ENCODE measurements at places on chromosomes 16 and 17. TPM values are rescaled to one million over a fixed set of nuclear protein-coding genes. Genes with fewer than 3 reads are reported as not detected.

Gene GPRC5C
- 0.89 TPM for total RNA-seq

GRCh38 chr16:6125483-6126259 lies 1028.1 kb upstream of the EEF2KMT start:
- no peak for DNase-seq

Gene GLP2R
- not detected for total RNA-seq

GRCh38 chr16:57367116-57367752 lies 5.1 kb upstream of the CX3CL1 start:
- no peak for DNase-seq

DNA sequence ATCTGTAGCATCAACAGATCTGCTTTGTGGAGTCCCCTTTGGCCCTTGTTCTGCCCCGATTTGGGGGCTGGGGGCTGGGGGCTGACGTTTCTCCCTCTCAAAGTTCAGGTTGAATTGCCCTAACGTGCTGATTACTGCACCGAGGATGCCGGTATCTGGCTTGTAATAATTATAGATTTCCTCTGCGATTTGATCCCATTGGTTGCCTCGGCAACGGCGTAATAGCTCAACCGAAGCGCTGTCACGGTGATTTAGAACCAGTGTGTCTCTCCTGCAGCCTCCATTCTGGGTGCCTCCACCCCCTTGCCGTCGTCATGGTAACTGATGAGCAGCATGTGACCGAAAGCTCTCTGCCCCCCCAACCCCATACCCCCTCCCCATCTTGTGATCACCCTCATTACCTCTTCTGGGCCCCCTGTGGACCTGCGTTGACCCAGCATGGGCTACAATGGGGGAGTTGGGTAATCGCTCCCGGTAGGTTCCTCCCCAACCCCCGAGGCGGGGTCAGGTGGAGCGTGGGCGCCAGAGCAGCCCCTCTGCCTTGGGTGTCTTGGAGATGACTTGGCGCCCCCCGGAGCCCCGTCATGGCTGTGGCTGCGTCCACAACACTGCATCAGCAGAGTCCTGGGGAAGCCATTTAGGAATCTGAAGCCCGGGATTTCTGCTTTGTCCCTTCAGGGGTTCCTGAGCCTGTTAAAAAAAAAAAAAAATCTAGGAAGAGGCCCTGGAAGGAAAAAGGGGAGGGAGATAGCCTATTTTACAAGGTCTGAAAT lies 38.4 kb downstream of the ABAT start:
- no peak for DNase-seq

- no peak for DNase-seq
Measured at GRCh38 chr17:50604513-50604912, 30.2 kb upstream of the ABCC3 start.

- DNase-seq = no peak
Measured at GRCh38 chr17:33615861-33616260, 322.8 kb upstream of the ASIC2 start.

DNA sequence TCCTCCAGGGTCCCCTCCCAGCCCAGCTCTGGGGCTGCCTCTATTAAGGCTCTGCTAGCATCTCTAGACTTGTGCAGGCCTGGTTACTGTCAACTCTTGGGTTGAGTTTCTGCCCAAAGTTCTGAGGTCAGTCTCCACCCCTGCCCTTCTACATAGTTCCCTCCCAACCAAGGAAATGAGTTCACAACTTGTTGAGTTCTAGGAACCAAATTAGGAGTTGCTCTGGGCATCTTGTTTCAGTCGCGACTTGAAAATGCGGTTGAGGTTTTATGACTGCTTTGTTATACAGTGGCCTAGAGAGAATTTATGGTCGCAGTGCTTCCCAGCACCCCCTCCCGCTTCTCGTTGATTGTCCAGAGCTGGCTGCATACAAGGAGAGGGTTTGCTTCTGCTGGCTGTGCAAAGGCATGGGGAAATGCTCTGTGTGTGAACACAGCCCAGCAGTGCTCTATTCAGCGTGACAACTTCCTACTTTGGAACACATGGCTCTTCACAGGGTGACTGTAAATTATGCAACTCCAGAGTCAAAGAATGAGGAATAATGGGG lies 20.2 kb downstream of the GNAO1 start:
- DNase-seq = no peak

- no peak for DNase-seq
Measured at GRCh38 chr17:18974407-18975149, 22.6 kb downstream of the SLC5A10 start.

DNA sequence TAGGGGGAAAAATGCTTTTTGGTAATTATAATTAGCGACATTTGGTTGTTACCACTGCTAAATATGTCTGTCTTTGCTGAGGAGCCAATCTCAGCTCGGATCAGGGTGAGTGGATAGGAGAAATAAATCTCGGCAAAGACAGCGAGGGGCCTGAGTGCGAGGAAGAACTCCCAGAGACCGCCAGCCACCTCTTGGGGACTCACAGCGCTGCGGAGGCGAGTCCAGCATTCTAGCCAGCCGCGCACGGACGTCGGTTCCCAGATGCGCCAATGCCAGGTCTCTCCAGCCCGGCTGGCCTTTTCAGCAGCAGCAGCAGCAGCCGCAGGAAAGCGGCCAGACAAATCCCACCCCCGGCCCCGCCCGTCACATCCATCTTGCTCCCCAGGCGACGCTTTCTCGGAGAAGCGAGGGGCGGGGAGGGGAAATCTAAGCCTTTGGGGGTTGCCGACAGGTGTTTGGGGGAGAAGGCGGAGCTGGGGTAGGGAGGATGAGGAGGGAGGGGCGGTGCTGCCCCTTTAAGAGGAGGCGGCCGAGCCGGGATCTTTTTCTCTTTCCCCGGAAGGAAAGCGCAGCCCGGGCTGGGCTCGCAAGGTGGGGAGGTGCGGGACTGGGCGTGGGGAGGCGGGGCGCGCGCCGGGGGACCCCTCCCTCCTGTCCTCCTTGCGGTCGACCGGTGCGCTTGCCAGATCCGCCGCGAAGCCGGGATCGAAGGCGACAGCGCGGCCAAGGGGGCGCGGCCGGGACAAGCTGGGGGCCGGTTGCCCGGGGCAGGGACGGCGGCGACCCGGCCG lies at the start of gene ITGA3:
ITGA3 (plus strand) TSS at position 685 of the 791 bp plus-strand sequence. CDS start 330 bp downstream, outside the sequence.
- DNase-seq = peak; percentile 56

DNA sequence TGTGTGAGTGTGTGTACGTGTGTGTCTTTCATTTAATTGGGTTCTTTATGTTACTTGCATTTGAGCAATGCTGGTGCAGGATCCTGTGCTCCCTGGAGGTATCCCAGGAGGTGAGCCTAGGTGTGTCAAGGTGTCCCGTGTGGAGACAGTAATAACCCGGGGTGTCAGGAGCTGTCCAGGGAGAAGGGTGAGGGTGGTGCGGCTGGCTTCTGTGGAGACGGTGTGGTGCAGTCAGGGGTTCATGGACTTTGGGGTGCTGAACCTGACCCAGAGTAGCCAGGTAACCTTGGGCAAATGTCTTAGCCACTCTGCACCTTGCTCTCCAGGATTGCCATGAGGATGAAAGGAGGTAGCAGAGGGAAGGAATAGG lies 7.4 kb upstream of the ELAC2 start:
- no peak for DNase-seq

DNA sequence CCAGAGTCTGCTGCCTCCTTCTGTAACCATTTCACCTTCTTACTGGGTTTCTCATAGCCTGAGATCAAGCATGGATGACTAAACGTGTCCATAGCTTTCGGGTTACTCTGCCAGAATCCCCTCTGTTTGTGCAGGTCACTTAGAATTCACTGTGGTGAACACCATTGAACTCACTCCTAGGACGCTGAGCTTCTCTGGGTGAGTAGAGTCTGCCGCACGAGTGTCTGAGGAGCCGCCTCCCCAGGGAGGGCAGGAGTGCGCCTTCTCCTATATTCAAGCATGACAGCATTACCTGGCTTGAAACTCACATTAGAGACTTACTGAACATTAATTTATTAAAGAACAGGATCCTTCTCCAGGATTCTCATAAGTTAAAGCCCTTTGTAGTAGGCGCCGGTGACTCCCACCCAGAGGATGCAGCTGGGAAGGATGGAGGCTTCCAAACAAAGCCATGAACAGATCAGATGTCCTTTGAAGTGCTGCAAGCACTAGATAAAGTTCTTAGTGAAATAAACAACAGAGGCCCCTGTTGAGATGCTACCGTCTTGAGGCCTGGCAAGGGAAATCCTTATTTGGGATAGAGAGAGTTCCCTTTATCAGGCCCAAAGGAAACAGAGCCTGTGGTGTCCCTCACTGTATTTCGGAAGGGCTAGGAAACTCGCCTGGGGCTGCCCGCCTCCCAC lies 144.6 kb upstream of the PLCG2 start:
- DNase-seq = no peak

Gene IGF2BP1
- 0.09 TPM for total RNA-seq

Gene TMEM238L
- not detected for total RNA-seq

- no peak for DNase-seq
Measured at GRCh38 chr17:34733333-34733732, 154.0 kb downstream of the TMEM132E start.

Gene EVPLL
- not detected for total RNA-seq

Gene GUCY2D
- not detected for total RNA-seq

Gene RNF227
- total RNA-seq = 5.0 TPM

Gene CX3CL1
- total RNA-seq = not detected

DNA sequence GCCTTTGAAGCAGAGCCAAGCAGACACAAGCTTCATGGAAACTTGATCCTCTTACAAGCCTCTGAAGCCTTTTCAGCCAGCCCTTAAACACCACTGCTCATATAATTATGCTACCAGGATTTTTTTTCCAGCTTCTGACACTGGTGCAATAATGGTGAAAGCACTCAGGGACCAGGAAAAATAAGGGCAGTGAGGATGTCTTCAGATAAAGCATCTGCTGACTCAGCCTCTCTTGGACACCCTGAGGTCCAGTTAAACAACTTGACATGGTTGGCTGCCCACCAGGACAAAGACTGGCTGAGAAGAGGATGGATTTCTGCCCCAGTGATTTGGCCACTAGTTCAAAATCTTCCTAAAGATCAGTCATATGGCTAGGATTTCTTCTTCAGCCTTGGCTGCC lies 124.2 kb upstream of the N4BP1 start:
- no peak for DNase-seq

DNA sequence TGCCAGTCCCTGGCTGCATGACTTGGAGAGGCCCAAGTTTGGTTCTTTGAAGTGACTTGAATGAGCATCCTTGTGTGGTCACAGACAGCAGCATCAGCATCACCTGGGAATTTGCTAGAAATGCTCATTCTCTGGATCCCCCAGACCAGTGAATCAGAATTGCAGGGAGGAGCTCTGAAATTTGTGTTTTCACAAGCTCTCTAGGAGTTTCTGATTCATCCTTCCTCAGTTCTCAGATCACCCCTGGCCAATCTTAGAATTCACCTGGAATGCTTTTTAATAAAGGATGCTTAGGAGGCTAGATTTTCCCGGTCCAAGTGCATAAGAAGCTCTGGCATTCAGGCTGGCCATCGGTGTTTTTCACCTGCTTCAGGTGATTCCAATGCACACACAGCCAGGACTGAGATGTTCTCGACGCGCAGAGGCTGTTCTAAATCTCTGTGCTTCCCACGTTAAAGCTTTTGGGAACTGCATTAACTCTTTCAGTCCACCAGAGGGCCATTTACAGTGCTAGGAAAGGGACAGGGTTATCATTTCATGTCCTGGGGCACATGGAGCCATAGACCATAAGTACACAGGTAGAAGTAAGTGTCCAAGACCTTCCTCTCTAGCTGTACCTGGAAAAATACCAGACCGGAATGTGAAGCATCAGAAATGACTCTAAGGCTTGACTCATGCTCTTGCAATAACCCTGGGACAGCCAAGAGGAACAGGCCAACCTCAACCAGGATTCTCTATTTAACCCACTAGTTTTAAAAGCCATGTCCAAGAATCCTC lies 85.7 kb upstream of the XYLT1 start:
- DNase-seq = no peak

DNA sequence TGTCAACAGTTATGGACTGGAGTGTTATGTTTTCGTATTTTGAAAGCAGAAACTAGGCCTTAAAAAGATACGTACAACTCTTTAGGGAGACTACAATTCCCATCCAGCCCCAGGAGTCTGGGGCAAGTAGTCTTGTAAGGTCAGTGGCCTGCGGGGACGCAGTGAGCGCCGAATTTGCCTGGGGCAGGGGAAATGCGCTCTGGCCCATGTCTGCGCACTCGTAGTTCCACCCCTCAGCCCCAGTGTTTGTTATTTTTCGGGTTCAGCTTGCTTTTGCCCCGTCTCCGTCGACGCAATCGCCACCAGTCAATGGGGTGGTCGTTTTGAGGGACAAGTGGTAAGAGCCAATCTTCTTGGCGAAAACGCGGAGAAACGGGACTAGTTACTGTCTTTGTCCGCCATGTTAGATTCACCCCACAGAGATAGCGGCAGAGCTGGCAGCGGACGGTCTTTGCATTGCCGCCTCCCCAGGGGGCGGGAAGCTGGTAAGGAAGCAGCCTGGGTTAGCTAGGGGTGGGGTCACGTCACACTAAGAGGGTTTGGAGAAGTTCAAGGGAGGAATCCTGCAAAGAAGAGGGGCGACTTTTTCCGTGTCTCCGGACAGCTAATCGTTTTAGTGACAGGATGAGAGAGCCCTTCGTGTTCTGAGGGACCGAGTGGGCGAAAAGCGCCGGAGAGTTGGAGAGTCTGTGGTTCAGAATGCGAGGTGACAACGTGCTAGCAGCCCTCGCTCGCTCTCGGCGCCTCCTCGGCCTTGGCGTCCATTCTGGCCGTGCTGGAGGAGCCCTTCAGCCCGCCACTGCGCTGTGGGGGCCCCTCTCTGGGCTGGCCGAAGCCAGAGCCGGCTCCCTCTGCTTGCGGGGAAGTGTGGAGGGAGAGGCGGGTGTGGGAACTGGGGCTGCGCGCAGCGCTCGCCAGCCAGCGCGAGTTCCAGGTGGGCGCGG lies 1.1 kb upstream of the BRCA1 start:
- DNase-seq = no peak

GRCh38 chr17:82831041-82831817 lies 8.6 kb downstream of the ZNF750 start:
- DNase-seq = no peak

GRCh38 chr17:40457964-40458791 lies 14.9 kb downstream of the IGFBP4 start:
- no peak for DNase-seq

- DNase-seq = no peak
Measured at GRCh38 chr17:50855708-50856330, 10.3 kb downstream of the TOB1 start.

DNA sequence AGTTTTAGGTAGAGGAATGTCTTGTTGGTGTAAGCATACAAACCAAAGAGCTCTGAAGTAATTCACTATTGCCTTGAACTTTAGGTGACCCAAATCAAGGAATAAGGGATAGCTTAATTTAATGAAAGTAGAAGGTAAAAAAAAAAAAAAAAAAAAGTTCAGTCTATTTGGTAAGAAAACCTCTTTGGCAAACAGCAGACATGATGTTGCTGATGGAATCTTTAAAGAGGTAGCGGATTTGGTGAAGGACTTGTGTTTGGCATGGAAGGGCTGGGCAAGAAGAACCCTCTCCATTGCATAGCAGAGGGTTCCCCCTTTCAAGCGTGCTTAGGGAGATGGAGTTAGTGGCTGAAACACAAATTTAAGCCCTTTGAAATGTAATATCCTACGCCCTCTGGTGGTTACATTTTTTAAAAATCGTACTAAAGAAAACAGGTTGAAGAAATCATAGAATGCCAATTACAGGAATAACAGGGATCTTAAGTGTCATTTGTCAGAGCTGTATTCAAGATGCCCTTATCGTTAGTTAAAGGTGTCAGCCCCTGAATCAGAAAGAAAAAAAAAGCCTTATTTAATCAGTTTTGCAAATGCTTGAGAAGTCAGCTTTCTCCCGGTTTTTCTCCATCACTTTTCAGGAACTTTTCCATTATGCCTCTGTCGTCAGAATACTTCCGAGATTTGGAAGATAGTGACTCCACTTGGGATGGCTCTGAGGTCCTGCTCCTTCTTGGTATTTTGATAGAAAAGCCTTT lies 383.1 kb downstream of the KCNJ2 start:
- no peak for DNase-seq

Gene ADAP2
- 2.0 TPM for total RNA-seq

- DNase-seq = no peak
Measured at GRCh38 chr17:56577190-56577842, 16.2 kb upstream of the NOG start.

GRCh38 chr16:19210280-19210924 lies 42.4 kb downstream of the SYT17 start:
- no peak for DNase-seq
